Skeletal muscle cell (primary cell): ENCODE measurements at places on chromosomes 2 and 18.

- no peak for DNase-seq
These were observed 6.9 kb upstream of the CXCR4 start for GRCh38 chr2:136124805-136125204.

DNA sequence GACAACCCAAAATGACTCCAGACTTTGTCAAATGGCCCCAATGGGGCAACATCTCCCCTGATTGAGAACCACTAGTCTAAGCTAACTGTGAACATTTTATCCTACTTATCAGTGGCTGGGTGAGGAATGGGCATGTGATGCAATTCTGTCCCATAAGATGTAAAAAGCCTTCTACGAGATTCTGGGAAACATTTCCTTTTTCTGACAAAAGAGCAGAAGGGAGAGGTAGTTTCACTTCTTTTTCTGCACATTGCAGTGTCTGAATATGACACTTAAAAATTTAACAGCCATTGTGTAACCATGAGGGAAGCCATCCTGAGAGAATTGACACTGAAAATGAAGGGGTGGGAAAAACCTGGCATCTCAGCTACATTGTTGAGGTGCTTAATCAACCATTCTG, 17.3 kb upstream of the MARCHF4 start:
- DNase-seq = peak; percentile 22

DNA sequence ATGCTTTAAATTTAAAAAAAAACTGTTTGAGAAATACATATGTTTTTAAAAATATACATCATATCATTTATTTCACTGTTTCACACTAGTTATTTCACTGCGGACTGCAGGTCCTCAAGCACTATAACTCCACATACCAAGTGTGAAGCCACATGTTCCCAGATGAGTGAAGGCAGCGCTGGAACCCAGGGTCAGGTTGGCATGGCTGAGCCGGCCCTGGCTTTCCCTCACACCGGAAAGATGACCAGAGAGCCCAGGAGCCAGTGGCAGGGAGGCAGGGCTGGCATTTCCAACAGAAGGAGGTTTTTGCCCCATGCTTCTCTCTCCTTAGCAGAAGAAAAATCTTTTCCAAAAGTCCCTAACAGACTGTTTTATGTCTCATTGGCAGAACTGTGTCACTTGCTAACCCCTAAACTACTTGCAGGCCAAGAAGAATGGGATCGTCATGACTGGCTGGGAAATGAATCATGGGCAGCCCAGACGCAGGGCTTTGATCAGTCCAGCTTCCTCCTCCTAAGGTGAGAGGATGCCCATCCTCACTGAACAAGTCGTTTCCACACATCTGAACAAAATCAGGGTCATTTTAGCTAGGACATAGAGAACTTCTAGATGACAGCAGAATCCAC, 287.6 kb upstream of the HNRNPA3 start:
- no peak for DNase-seq

- no peak for DNase-seq
These were observed 250.9 kb downstream of the LRRTM4 start for GRCh38 chr2:77271262-77271661.

DNA sequence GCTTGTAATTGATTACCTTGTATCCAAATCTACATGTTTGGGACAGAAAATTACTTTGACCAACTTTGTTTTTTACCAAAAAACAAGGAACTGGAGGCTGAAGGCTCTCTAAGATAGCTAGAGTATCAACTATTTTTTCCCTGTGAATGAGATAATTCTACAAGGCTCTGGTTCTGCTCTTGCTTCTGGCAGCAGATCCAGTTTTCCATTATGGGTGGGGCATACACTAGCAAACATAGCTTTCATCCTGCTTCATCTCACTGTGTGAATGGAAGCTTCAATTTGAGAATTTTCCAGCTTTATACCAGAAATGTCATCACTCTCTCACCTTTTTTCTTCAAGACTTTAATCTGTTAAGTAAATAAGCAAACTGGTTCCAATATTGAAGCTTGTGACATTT, 249.7 kb downstream of the RPRM start:
- DNase-seq = no peak

DNA sequence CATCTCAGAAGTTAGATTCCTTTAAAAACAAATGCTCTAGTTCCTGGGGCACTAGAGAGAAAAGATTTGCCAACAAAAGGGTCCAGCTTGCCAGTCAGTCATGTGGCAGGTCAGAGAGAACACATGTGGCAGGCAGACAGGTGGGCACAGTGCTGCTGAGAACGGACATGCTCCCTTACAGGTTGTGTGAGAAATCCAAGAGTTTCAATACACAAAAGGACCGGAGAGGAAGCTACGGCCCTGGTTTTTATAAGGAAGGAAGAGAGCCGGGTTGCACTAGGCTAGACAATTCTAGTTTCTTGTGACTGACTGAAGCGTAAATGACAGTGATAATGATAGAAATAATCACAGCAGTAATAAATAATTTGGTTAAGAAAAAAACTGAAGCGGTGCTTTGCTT, 18.3 kb downstream of the CDC42EP3 start:
- no peak for DNase-seq

DNA sequence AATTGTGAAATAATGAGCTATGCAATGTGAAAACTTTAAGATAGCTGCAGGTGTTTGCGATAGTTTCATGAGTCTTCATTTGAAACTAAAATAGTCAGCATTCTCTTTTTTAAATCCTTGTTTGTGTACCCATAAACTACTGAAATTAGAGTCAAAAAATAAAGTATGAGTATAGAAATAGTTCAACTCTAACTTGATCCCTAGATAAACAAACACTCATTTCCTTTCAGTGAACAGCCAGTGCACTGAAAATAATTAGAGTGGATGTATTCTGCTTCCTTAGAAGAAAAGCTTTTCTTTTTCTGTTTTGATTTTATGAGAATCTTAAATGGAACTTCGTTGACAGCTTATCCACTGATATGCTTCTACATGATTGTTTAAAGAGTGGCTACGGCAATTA, 1033.4 kb downstream of the SOCS6 start:
- no peak for DNase-seq

DNA sequence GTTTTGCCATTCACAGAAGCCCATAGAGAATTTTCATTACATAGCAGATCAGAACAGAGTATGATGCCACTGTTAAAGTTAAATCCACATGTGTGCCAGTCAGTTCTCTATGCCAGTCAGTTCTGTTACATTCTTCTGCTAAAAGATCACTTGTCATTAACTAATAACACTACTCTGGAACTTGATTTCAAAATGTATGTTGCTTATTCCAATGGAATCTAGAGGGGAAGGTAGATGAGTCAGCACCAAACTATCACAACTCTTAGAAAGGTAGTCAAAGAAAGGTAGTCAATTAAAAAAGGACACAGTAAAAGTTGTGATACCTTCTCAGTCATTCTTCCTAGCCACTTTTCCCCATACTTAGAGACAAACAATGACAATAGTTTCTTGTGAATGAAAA, 1214.4 kb downstream of the LRP1B start:
- DNase-seq = no peak

GRCh38 chr2:100562613-100563406, at the start of gene PDCL3:
Gene PDCL3 (plus strand): TSS chr2:100562993. CDS start chr2:100563068, 75 bp downstream.
- DNase-seq = peak; percentile 98

DNA sequence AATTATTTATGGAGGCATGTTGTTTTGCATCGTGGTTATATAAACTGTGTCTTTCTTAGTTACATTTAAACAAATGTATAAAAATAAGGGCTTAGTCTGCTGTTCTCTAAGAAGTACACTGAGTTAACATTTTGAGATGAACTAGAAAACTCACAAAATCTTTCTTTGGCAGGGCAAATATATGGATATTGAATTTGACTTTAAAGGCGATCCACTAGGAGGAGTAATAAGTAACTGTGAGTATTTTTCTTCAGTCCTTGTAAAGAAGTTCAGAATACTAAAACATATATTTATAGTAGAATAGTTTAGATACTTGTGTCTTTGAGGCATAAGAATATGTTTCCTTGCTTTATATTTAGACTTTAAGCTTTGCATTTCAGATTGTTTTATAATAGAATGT, 104.8 kb downstream of the MYO1B start:
- no peak for DNase-seq
